Activated CD4-positive, alpha-beta T cell treated with anti-CD3 and anti-CD28 coated beads, Interleukin-2, amount 50 U/mL, for 16 hours (primary cell): ENCODE measurements at places on chromosomes 13 and 19.

DNA sequence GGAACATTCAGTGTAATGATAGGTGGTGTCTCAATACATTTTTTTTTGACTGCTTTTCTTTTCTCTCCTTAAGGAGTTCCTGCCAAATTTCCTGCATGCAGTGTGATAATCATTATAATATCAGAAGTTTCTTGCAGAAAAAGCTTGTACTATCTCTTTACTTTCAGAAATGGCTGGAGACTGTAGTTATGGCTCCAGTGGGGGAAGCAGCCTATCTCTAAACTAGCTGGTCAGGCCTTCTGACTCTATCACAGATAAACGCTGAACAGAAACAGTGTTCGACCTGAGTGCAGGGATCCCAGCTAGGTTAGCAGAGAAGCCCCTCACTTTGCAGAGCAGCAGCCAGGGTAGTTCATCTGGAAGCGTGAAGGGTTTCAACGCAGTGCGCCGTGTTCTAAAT, 1.9 kb downstream of the CCNE1 start:
- DNase-seq, result no peak

DNA sequence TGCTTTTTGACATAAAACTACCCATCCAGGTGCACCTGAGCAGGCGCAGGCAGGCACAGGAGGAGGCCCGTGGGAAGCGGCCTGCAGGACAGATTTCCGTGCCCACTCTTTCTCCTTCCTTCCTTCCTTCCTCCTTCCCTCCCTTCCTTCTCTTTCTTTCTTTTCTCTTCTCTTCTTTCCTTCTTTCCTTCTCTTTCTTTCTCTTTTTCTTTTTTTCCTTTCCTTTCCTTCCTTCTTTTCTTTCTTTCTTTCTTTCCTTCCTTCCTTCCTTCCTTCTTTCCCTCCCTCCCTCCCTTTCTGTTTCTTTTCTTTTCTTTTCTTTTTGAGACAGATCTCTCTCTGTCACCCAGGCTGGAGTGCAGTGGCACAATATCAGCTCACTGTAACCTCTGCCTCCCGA, 21.2 kb upstream of the TMEM255B start:
- DNase-seq, result no peak

GRCh38 chr13:44575035-44575434, 1.1 kb downstream of the TSC22D1 start:
- DNase-seq, result no peak

DNA sequence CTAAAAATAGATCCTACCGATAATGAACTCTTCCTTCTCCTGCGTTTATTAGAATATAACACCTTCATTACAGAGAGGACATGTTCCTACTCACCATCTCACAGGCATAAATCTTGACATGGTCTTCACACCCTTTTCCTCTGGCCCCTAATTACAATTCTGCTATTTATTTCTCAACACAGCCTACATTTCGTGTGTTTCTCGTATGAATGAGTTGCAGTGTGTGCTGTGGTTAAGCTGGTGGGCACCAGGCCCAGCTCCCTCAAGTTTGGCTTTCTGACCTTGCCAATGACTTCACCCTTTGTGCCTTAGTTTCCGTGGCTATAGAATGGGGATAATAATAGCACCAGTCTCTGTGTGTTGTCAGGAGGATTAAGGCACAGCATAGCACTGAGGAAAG, 12.3 kb upstream of the KATNAL1 start:
- no peak for DNase-seq

DNA sequence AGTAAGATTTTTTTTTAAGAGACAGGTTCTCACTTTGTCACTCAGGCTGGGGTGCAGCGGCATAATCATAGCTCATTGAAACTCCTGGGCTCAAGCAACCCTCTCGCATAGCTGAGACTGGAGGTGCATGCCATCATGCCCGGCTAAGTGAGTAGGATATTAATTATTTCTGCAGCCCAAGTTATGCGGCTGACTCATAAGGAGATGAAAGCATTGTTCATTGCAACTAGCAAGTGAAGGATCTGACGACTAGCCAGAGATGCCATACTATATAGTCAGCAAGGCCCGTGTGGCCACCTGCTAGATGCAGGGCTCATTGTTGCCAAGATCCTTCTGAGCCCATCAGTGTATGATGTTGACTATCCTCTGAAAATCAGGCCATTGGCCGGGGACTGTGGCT, 45.2 kb downstream of the ABCC4 start:
- no peak for DNase-seq

- no peak for DNase-seq
Measured at GRCh38 chr13:106477303-106477702, 58.2 kb downstream of the EFNB2 start.

- no peak for DNase-seq
Measured at GRCh38 chr19:10061717-10062310, 24.3 kb upstream of the SHFL start.

- peak; percentile 53 for DNase-seq
Measured at GRCh38 chr13:111304041-111304544, 16.3 kb upstream of the TEX29 start.

- no peak for DNase-seq
Measured at GRCh38 chr19:28876609-28877123, 336.3 kb downstream of the UQCRFS1 start.

- DNase-seq, result no peak
Measured at GRCh38 chr13:90618133-90618532, 729.4 kb upstream of the MIR17HG start.

GRCh38 chr13:111530137-111530870, 209.9 kb downstream of the TEX29 start:
- DNase-seq, result no peak

- DNase-seq, result peak; percentile 40
Measured at GRCh38 chr19:3556978-3557460, 367 bp downstream of the MFSD12 start.

- DNase-seq, result no peak
Measured at GRCh38 chr19:47068246-47068645, 19.8 kb upstream of the TMEM160 start.

- no peak for DNase-seq
Measured at GRCh38 chr13:67217880-67218279, 12.3 kb downstream of the PCDH9 start.

DNA sequence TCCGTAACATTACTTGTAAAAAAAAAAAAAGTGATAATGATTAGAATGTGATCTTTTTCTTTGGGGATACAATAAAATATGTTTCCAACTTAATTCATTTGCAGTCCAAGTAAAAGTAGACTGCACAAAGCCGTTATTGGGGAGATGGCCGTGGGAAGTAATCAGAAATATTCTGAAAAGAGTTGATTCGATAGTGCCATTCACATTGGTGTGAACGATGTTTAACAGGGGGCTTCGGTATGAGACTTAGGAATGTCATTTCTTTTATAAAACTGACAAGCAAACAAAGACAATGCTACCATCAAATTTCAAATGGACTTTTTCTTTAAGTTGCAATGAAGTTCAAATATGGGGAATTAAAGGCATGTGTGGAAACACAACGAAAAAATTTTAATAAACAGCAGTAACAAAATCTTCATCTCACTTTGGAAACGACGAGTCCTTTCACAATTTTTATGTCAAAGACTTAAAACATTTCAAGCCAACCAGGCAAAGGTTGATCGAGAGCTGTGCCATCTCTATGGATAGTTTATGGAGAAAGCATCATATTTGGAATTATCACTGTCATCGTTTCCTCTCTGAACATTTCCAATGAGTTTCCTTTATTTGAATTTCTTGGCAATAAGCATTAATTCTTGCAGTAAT, 1.7 kb upstream of the ZIC5 start:
- DNase-seq, result no peak

DNA sequence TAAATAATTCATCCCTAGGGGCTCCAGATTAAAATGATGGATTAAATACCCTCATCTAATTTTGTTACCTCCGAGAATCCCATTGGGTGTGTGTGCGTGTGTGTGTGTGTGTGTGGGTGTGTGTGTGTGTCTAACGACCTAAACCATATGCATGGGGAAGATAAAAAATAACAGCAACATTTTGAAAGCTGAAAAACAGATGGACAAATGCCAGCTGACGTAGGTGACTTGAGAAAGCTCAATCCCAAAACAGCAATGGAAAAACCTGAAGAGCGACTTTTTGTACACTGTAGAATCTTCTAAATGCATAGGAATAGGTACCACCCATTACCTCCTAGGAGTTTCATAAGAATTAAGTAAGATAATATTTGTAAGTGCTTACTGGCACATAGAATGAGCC, 8.7 kb upstream of the RPL21 start:
- no peak for DNase-seq
